ENCODE measurements at places on chromosomes 7 and 10.

GRCh38 chr10:124227055-124227975 is 133.9 kb upstream of the CHST15 start:
- DNase-seq = no peak

- DNase-seq = no peak
Observed at GRCh38 chr7:14858866-14859265, 43.7 kb downstream of the DGKB start.

- DNase-seq = no peak
Observed at GRCh38 chr7:107924841-107925504, 34.0 kb downstream of the DLD start.

DNA sequence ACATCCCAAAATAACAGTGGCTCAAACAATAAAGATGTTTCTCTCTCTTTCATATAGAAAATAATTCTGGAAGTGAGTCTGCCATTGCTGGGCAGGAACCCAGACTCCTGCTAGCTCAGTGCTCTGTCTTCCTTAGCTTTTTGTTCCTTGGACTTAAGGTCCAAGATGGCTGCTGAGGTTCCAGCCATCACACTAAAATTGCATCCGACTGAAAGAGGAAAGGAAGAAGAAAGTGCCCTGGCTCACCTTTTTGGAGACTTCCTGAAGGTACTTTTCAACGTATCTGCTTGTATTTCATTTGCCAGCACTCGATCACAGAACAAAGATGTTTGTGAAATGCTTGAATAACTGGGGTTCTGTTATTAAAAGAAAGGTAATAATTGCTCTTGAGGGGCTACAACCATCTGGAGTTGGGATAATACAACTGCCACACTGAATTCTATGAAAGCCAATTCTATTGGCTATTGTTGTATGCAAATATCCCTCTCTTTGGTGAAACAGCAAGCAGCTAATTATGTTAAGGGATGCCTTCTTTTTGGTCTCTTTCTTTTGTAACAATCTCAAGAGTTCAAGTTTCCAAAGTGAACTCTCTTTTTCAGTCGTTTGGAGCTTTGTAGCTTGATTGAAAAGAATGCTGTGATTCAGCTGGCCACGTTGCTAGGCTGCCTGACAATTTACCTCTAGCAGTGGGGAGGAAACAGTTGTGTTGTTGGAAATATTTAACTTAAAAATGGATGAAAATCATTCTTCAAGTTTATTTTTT is 83.9 kb downstream of the BAMBI start:
- no peak for DNase-seq

- DNase-seq = no peak
Observed at GRCh38 chr10:18582803-18583202, 68.6 kb downstream of the NSUN6 start.

- no peak for DNase-seq
Observed at GRCh38 chr7:140685407-140686087, 11.0 kb upstream of the NDUFB2 start.

- no peak for DNase-seq
Observed at GRCh38 chr10:123507298-123507697, 158.9 kb upstream of the GPR26 start.
